ENCODE measurements at places on chromosomes 1 and 21.

DNA sequence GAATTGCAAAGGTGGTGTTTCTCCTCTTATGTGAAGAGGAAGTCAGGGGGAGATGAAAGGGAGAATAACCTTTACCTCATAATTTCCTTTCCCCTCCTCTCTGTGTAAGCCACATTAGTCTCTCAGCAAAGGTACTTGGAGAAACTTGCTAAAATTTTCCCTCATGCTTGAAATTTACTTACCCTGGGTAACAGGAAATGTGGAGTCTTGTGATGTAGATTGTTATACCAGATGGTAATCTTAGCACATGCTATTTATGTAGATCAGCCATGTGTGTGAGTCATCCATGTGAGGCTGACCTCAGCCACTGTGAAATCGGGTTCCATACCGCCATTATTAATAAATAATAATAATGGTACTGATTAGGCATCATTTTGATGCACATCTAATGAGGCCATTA, 128.4 kb downstream of the TGFB2 start:
- DNase-seq: no peak

- DNase-seq: no peak
These were observed 169.3 kb upstream of the CSF3R start for GRCh38 chr1:36652011-36652410.

DNA sequence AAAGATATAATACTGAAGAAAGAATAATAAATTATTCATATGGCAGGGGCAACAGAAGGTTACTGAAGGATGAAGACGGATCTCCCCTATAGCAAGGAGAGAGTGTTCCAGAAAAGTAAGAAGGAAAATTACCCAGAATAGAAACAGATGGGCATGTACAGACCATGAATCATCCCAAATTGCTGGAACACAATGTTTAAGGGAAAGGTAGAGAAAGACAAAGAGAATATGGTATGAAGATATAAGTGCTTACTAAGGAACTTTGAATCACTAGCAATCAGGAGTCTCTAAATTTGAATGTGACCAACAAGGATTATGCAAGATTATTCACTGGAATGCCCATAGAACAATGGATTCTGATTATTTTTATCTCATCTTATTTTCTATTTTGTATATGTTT, 375.4 kb downstream of the COL11A1 start:
- no peak for DNase-seq

- no peak for DNase-seq
These were observed 178.0 kb upstream of the DPT start for GRCh38 chr1:168907053-168907452.

GRCh38 chr1:56068908-56069307, 510.5 kb downstream of the PLPP3 start:
- DNase-seq: no peak

GRCh38 chr1:105083611-105084010, 1333.9 kb downstream of the AMY1C start:
- DNase-seq: no peak

GRCh38 chr1:161962091-161962887, 61.4 kb downstream of the OLFML2B start:
- peak; percentile 22 for DNase-seq

DNA sequence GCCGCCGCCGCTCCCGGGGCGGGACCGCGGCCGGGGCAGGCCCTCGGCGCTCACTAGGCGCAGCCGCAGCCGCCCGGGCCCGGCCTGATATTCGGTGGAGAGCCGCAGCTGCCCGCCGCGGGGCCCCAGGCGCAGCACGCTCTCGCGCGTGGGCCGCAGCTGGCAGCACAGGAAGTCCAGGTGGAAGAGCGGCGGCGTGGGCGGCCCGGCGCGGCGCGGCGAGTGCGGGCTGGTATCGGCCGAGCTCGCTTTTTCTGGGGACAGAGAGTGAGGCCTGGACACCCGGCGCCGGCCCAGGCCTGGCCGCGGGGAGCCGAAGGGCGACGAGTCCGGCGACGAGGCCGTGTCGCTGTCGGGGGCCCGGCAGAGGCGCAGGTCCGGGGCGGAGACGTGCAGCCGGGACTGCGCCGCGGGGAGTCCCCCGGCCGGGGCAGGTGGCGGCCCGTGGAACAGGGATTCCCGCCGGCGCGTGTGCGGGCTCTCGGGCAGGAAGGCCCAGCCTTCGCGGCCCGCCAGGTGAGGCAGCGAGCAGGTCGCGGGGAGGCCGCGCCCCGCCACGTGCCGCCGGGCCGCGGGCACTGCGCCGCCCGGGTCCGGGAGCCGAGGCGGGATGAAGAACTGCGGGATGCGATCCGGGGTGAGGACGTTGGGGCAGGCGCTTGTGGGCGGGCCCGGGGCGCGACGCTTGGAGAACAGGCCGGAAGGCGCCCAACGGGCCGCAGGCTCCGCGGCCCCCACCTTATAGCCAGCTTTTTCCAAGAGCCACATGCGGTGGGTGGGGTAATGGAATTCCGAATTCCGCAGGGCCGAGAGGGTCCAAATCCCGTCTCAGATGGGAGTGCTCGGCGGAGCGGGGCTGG, 1.2 kb downstream of the C2CD4D start:
- peak; percentile 50 for DNase-seq

GRCh38 chr1:217029281-217030157, 306.3 kb upstream of the ESRRG start:
- DNase-seq: no peak

- DNase-seq: no peak
These were observed 152.0 kb downstream of the ETS2 start for GRCh38 chr21:38957575-38958322.

DNA sequence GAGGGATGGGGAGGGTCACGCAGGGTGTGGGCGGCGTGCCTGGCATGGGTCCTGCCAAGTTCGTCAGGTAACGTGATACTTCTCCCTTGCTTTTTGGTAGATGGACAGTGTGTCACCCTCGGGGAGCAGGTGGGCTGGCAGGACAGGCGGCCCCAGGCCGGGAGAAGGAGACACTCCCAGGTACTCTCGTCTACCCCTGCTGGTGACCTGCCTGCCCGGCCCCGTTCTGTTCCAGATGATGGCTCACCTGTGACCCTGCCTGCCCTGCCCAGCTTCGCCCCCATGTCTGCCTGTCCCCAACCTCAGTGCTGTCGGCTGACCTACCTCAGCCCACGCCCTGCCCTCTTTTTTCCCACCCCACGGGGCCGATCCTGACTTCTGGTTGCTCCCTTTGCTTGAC, 144.7 kb downstream of the PCBP3 start:
- no peak for DNase-seq

GRCh38 chr1:166808952-166809351, 30.3 kb upstream of the POGK start:
- DNase-seq: no peak

- no peak for DNase-seq
These were observed 2.3 kb downstream of the PAX7 start for GRCh38 chr1:18632783-18633421.

- DNase-seq: no peak
These were observed 6.4 kb upstream of the PEF1 start for GRCh38 chr1:31651089-31651420.

DNA sequence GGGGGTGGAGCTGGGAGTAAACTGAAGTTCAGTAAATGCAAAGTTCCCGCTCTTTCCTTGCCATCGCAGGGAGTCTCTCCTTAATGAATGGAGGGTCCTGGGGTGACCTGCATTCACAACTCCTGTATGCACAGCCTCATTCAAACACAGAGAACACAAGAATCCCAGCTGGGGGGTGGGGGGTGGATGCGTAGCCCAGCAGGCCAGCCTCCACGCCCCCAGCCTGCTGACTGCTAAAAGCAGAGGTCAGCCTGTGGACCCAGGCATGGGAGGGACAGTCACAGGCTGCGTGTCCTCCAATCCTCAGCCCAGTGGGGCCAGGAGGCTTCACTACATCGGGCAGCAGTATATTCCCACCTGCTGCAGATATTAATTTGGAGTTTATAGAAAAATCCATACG, 263.1 kb downstream of the GRIK3 start:
- DNase-seq: no peak

DNA sequence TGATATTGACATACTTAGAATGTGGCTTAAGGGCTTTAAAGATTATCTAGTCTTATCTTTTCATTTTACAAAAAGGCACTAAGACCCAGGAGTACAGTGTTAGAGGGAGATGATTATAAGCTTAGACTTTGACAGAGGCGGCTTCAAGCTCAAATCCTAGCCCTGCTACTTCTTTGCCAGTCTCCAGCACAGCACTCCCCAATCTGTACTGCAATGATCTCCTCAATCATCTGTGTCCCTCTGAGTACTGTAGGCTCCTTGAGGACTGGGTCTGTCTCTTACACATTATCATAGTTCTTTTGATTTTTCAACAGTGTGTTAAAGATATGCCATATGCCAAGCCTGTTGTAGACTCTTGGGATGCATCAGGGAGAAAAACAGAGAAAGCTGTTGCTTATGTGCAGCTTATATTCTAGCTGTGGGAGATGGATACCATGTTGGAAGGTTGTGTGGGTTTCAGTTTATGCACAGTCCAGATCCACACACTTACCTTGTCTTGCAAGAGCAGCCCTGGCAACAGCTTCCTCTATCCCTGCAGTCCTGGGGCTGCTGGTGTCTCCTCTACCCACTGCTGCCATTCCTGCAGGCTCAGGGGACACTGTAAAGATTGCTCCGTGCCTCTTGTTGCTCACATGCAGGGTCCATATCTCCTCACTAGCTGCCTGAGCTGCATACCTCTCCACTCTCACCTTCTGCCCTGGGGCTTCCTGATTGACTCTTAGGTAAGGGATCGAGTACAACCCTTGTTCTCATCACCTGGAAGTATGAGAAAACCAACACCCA, 103.9 kb upstream of the TSPAN2 start:
- DNase-seq: no peak

DNA sequence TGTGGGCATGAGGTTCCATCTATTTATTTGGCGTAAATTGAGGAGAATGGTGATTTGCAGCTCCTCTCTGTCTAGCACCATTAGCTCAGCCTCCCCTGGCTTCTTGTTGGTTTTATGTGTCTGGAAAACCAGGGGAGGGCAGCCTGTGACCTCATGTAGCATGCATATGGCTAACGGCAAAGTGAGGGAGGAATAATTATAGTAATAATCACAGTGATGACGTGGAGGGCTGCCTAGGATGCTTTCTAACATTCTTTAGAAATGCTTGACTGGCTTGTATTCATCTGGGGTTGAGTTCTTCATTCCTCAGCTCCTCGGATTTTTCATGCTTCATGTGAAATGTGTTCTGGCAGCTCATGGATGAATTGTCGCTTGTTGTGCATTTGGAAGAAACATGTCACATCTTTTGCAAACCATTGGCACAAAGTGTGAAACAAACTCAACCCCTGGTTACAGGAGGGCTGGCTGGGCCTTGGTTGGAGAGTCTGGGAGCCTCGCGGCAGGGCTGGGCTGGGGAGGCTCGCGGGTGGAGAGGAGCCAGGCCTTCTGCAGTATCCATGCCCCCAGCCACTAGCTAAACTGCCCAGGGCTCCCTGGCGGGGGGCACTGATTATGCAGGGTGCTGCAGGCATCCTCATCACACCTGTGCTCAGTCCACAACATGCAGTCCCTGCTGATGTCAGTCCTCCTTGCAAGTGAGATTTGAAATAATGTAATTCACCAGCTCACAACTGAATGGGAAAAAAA, 149.6 kb downstream of the DISC1 start:
- no peak for DNase-seq

DNA sequence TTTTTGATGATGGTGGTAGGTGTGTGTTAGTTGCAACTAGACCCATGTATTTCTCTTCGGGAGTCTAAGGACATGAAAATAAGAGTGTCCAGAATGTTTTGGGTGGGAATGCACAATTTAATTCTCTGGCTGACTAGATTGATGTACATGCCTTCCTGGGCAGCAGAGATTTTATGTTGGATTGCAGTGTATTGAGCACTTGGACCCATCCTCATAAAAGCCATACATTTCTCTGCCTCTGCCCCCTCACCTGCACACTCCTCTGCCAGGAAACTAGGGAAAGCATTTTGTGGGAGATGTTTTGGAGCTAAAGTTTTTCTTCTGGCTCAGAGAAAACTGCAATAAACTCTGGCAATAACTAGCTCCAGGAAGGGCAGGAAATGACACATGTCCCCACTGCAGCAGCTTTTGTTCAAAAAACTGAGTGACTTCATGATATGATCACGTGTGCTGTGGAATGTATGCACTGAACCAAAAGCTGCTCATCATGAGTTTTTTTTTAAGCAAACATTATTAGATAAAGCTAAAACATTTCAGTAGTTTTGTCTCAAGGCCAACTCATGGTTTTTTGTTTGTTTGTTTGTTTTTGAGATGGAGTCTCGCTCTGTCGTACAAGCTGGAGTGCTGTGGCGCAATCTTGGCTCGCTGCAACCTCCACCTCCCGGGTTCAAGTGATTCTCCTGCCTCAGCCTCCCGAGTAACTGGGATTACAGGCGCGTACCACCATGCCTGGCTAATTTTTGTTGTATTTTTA, 17.6 kb downstream of the RIT1 start:
- DNase-seq: no peak

DNA sequence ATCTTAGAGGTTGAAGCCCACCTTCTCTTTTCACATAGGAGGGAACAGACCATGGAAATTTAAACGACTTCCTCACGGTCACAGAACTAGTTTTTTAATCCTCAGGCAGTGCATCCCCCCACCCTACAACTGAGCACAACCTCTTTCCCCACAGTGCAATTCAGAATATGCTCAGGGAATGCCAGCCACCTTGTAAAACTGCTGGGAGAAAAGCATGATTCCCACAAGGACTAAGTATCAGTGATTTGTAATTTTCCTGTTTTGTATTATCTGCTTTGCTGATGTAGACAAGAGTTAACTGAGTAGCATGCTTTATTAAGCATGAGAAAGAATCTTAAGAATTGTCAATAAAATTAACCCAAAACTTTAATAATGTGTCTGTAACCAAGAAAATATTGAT, 23.8 kb downstream of the TMEM50A start:
- DNase-seq: no peak

- no peak for DNase-seq
These were observed 1145.6 kb downstream of the KCNT2 start for GRCh38 chr1:195462646-195463045.

DNA sequence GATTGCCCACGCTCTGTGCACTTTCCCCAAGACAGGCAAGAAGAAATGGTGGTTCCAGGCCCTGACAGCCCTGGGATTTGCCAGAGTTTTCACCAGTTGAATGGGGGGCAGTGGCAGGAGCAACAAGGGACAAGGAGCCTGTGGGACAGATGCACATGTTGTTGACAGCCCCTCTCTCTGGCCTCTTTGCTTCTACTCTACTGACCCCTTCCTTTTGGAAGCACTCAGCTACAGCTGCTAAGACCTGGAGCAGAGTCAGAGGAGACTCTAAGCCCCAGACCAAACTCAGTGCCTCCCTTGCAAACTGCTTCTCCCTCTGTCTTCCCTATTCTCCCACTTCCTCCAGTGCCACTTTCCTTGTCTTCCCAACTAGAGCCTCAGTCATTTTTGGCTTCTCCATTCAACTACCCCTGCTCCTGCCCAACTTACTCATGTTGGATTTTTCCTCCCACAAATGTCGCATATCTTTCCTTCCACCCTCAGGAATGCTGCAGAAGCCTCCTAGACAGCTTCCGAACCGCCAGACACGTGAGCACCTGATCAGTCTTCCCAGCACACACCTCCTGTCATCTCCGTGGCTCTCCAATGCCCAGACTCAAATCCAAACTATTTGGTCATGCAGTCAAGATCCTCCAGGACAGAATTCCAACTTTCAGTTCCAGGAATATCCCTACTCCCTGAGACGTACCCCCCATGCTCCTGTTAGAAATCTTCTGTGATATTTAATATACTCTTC, 9.1 kb downstream of the INKA2 start:
- no peak for DNase-seq
